ENCODE measurements at places on chromosomes 3 and 15.

- DNase-seq, result no peak
Observed at GRCh38 chr3:59180006-59180405, 130.2 kb upstream of the CFAP20DC start.

DNA sequence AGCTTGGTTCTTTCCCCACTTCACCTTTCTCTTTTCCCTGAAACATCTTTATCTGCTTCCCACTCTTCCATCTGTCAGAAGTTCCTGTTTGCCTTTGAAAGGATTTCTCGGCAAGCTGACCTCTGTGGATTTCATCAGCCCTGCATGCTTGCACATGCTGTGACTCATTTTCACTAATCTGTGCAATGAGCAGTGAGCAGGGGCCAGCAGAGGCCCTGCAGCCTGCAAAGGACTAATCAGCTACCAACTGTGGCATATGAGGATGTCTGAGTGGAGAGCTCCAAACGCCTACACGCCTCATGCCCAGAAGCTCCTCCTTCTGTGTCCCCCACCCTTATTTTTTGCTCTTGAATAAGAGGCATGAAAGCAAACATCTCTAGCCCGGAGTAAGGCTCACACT is 333.0 kb upstream of the SEMA6D start:
- peak; percentile 94 for DNase-seq

DNA sequence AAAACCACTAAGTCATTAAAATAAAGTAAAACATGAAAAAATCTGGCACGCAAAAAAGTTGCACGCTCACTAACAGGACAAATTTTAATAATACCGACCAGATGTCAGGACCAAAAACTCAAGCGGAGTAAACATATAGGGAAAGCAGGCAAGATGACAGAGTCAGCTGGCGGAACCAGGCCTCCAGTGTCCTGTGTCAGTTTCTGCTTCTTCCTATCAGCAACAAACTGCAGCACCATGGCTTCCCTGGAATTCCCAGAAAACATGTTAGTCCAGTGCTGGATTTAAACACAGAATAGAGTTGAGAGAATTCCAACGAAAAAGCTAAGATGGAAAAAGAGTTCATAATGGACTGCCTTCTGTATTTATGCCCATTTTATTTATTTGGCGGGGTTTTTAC is 169.1 kb upstream of the ARHGEF26 start:
- no peak for DNase-seq

- DNase-seq, result no peak
Observed at GRCh38 chr15:76338486-76339304, 2.1 kb downstream of the ISL2 start.

- DNase-seq, result peak; percentile 39
Observed at GRCh38 chr3:15305359-15305844, 27.0 kb downstream of the SH3BP5 start.

GRCh38 chr3:13492048-13492447 is 11.9 kb downstream of the HDAC11 start:
- no peak for DNase-seq

DNA sequence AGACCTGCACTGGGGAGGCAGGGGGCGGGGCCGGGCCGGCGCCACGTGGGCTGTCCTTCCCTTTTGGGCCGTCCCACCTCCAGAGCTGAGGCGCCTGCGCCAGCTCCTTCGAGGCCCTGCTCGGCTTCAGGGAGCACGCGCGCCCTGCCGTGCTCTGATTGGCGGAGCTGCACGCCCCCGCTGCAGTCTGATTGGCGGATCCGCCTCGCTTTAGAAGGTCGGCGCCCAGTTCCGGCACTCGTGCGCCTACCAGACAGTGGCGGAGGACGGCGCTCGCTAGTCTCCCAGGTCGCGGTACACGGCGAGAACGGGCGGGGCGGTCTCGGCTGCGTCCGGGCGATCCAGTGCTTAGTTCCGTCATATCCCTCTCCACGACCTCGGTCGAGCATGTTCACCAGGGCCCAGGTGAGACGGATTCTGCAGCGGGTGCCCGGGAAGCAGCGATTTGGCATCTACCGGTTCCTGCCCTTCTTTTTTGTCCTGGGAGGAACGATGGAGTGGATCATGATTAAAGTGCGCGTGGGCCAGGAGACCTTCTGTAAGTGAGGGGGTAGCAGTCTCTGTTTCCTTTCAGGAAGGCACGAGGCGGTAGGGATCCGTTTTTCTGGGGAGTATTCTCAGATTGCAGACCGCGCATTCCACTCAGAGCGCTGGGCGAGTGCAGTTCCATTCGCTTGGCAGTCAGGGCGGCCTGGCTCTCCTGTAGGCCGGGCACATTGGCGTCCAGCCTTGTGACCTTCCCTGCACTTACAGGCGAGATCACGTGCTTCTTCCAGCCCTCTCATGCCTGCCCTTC is at the start of gene UQCC5:
TSS of gene UQCC5 (plus strand) at position 237 of the 796 bp plus-strand sequence. CDS start at position 388, 151 bp downstream.
- DNase-seq, result peak; percentile 99

GRCh38 chr15:50905055-50905454 is 3.4 kb upstream of the AP4E1 start:
- no peak for DNase-seq

DNA sequence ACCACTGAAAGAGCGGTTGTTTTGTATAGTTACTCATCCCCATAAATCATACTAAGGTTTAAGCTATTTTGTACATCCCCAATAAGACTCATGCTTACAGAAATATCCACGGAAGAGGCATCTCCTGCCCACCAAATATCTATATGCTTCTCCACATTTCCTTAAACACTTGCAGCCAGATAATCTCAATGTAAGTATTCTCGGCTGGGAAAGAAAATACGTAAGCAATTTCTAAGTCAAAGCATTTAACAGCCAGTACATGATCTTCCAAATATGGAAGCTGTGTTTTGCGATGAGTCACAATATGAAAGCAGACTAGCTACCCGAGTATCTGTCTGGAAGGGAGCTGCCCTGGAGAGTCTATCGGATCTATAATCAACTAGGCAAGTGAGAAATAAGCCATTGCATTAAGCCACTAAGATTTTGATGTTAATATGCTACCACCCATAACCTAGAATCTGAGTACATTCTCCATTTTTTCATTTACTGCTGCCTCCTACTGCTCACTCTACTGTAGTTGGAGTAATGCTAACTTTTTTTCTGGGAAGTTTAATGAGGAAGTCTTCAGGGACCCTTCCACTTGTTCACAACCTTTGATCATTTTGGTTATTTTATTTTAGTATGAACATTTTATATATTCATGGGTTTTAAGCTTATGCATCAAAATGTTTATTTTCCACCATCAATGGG is 26.9 kb upstream of the ZMAT3 start:
- peak; percentile 92 for DNase-seq

DNA sequence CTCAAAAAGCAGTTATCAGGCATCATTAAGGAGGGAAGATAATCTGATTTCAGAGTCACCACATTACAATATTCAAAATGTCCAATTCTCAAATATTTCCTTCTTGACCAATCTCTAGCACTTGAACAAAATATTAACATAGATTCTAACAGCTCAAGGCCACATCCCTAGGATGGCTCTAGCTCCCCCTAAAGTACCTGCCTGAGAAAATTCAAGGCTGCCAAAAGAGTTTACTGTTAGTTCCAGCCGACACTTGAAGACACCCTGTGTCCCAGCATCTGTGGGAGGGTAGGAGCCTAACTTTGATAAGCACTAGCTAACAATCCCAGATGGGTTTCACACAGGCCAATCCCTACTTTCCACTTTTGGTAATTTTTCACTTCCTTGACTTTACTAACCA is 10.4 kb downstream of the NSMCE3 start:
- no peak for DNase-seq

DNA sequence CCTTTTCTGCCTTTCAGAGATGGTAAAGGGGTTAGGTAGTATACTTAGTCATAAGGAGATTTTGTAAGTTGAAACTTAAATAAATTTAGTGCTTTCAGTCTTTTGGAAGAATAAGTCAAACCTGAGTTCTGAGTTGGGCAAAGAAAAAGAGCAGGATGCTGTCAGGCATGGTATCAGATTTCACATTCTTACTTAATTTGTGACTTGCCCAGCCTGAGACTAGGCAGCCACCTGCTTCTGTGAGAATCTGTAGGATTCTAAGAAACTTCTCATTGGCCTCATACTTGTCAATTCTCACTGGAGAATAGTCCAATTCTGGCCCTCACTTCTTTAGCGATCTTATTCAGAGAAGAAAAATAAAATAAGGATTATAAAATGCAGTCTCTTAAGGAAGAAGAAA is 577.5 kb downstream of the DIPK2A start:
- no peak for DNase-seq

GRCh38 chr3:177781686-177782161 is 584.4 kb upstream of the TBL1XR1 start:
- peak; percentile 76 for DNase-seq
